CD4-positive, alpha-beta T cell treated with Interleukin-10 for 1 hour (primary cell): ENCODE measurements at places on chromosomes 5 and 9.

DNA sequence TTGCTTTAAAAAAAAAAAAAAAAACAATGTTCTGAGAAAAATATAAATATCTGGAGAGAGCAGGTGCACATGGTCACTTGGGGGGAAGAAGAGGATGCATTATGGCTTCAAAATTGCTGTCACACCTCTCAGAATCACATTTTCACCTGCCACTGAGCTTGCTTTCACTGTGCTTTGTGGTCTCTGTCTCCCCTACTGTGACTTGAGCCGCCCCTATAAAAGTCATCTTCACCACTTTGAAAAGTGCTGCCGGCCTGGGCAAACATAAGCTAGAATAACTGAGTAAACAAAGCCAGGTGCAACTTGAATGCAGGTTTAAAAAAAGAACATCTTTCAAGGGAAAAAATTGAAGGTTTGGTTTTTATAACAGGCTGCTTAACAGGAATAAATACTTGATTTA, 368.1 kb upstream of the GRIA1 start:
- DNase-seq = no peak

DNA sequence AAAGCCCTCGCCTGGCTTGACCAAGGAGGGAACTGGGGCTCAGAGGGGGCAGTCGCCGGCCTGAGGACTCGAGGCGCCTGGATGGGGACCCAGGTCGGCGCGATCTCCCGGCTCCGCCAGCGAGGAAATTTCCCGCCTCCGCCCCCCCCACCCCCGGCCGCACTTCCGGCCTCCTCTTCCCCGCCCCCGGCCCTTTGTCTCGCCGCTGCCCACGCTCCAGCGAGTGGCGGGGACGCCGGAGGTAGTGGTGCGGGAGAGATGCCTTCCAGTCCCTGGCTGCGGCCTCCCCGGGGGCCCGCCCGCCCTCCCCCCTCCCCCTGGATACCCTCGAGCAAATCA, 448 bp upstream of the GPRIN1 start:
- DNase-seq = no peak

DNA sequence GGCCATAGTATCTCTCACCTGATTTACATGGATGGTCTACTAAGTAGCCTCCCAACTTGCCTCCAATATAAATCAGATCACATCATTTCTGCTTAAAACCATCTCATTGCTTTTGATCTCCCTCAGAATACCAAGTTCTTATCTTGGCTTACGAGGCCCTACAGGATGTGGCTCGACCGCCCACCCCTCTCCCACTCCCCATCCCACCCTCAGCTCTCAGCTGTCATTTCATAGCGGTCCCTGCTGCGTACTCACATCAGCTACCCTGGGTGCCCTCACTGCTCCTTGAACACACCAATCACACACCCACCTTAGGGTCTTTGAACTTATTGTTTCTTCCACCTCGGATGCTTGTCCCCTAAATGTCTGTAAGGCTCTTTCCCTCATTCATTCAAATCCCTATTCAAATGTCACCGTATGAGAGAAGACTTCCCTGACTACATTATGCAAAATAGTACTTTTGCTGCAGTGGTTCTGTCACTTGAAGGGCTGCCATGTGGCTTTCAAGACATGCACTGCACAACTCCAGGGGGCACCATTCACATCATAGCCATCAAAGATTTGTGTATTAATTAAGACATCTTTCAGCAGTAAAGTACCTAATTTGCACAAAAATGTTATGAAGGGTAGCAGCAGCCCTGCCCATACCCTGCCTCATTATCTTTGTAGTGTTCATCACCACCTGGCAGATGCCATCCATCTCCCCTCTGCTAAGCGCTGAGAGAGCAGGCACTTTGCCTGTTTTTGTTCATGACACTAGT, 171.1 kb downstream of the ENC1 start:
- no peak for DNase-seq

DNA sequence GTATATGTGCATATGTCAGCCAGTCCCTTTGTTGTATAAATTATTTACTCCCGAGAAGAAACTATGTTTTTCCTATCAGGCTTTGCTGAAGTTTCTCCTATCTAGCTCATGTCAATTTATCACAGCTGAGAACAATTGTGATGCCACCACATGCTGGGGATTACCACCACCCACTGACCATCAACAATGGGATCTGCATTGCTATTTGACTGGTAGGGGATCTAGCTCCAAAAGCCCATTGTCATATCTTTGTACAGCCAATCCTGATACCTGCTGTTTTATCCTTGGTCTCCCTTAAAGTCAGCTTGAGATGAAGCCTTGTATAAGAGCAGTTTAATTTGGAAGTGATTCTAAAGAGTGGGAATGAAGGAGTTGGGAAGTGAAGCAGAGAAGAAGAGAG, 53.9 kb upstream of the KCNN2 start:
- DNase-seq = no peak

GRCh38 chr5:133870661-133871060, 97.8 kb downstream of the C5orf15 start:
- no peak for DNase-seq

DNA sequence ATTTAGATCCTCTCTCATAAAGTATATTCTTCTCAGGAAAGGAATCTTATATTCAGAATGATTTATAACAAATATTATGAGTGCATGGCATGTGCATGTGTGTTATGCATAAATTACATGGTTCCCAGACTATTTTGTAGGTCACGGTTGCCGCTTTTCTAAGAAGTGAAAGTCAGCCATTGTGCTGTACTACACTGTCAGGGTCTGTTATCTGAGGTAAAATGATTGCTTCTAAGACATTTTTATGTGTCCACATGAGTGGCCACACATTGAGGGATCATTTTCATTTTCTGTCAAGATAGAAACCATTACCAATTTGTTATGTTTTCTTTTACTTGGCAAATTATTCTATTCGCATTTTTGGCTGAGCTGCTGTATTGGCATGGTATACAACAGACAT, 210.8 kb downstream of the CWC27 start:
- no peak for DNase-seq

DNA sequence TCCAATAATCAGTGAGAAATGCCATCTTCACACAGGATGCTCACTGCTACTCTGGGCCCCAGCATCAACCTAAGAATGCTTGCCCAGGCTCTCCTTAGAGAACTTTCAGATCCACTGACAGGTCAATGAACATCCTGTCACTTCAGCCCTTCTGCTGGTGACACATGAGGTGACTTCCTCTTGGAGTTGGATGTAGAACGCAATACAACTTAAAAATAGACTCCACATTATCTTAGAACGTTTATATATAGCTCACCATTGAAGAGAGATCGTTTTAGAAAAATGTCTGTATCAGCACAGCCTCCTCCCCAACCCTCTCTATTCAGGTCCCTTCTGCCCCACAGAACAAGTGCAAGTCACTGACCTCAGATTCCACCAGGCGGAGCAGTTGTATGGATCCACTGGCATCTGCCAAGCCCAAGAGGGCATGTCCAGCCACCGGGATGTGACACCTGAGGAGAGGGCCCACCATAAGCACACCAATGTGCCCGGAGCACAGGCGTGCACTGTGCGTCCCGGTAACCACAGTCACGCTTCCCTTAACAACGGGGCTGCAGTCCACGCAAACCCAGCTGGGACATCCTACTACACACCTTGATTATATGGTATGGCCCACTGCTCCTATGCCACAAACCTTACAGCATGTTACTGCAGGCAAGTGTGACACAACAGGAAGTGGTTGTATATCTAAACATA, 2.9 kb downstream of the DPH7 start:
- peak; percentile 20 for DNase-seq

GRCh38 chr9:89790542-89791109, 185.8 kb downstream of the GADD45G start:
- no peak for DNase-seq

GRCh38 chr9:128316421-128316820, 5.8 kb downstream of the TRUB2 start:
- no peak for DNase-seq

- no peak for DNase-seq
Measured at GRCh38 chr9:117460743-117461142, 45.9 kb upstream of the ASTN2 start.

DNA sequence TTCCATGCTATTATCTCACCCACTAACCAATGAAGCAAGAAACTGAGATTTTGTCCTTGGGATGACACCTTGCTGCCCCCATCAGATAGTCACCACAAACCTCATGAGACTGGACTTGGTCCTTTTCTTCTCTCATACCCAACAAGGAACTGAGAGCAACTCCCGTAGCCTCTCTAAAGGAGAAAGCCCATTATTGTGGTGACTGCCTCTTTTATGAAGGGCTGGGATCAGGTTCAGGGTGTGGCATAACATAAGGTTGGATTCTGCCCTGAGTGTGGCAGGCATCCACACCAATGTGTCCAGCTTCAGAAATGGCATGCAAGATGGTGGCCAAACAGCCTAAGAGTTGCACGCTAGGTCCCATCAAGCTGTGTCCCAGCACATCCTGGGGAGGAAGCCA, 1.3 kb upstream of the ACTL7A start:
- DNase-seq = no peak

GRCh38 chr9:69677931-69678330, 5.8 kb upstream of the APBA1 start:
- DNase-seq = no peak

DNA sequence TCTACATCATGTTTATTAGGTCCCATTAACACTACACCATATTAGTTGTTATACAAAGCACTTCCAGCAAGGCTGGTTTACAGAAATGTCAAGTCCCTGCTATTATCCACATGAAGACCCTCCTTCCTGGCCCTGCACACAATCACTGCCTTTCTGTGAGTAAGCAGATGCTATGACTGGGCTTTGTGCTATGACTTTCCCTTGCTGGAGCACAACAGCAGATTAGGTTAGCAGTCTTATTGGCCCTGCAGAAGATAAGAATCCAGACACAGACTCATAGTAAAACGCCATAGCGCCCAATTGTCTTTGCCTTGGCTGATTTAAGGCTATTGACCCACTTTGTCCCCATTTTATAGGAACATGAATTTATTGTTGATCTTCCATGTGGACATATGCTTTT, 228.9 kb upstream of the ACTBL2 start:
- no peak for DNase-seq

DNA sequence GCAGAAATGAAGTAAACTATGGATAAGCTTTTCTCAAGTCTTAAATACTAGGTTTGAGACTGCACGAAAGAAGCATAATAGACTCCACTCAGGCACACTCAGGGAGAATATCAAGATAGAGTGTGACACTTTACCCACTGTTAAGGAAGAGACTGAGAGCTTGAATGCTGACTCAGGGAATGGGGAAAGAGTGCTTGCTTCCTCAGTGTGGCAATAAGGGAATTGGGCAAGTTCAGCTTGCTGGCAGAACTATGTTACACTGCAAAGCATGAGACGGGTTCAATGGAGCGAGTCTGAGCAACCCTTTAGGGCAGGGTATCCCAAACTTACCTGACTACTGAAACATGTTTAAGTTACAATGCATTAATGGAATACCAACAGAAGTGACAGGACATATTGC, 237.7 kb upstream of the MEF2C start:
- peak; percentile 1 for DNase-seq

GRCh38 chr5:173660481-173661280, 44.2 kb upstream of the BOD1 start:
- DNase-seq = no peak

DNA sequence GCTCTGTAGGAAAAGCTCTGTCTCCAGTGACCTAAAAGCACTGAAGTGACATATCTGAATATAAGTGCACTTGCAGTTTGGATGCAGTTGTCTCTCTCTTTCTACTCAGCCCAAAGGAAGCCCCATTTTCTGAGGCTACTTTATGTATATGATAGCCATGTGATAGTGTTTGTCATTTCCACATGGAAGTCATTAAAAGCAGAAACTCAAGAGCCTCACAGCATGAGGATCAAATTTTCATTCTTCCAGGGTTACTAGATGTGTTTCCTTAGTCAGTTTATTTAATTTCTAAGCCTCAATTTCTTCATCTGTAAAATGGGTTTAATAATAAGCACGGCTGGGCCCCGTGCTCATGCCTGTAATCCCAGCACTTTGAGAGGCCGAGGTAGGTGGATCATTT, 36.7 kb downstream of the RNF44 start:
- no peak for DNase-seq

GRCh38 chr5:133141746-133142145, 89.9 kb downstream of the HSPA4 start:
- no peak for DNase-seq

- DNase-seq = no peak
Measured at GRCh38 chr5:108765647-108766046, 17.9 kb downstream of the FER start.

GRCh38 chr5:58456486-58456885, 3.4 kb downstream of the PLK2 start:
- no peak for DNase-seq

GRCh38 chr5:95595289-95595931, 24.5 kb upstream of the GPR150 start:
- no peak for DNase-seq

GRCh38 chr9:72334658-72335337, 30.2 kb downstream of the ZFAND5 start:
- DNase-seq = no peak

DNA sequence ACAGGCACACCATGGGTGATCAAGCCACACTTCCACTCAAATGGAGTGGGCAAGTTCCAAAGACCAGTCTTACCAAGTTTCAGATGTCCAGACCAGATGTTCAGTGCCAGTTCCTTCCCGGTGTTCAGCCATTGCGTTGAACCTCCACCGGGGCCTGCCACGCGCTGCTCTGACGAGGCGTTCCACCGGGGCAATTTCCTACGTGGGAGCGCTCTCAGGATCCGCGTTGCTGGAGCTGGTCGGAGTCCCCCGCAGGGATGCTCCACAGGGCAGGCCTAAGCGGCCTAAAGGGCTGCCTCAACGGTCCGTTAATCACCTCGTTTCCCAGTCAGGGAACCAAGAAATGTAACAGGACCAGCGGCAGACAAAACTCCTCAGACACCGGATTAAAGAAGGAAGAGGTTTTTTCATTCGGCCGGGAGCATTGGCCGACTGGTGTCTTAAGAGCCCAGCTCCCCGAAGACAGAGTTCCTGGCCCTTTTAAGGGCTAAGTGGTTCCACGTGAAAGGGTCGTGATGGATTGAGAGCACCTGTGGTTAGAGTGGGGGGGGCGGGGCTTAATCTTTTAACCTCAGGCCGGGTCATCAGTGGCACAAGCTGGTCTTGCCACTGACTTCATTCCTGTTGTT, 35.7 kb upstream of the PPP1R26 start:
- DNase-seq = no peak

DNA sequence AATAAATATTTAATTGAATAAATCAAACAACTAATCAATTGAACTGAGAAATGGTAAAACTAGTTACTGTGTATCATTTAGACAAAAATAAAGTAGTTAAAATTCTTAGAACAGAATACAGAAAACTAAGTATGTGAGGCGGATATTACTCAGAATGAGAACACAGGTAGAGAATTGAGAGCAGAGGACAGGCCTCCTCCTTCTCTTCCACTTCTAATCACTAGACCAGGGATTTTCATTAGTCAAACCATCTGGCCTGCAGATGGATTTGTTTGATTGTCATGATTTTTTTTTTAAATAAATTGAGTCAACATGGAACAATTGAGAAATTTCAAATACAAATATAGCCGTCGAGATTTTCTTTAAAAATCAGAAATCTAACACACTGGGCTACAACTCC, 198.6 kb upstream of the HMHB1 start:
- DNase-seq = no peak

DNA sequence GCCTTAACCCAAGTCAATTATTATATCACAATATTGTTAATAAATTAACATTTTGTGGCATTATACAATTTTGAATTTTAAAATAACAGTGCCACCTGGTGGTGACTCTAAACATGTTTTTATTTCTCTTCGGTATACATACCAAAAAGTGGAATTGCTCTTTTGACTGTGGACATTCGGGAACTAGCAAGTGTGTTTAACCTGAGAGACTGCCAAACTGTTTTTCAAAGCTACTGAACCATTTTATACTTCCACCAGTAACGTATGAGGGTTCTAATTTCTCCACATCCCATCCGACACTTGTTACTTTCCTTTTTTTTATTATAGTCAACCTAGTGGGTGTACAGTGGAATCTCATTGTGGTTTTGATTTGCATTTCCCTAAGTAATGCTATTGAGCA, 18.3 kb upstream of the HSDL2 start:
- peak; percentile 69 for DNase-seq
